ENCODE measurements at places on chromosomes 5 and 9.

DNA sequence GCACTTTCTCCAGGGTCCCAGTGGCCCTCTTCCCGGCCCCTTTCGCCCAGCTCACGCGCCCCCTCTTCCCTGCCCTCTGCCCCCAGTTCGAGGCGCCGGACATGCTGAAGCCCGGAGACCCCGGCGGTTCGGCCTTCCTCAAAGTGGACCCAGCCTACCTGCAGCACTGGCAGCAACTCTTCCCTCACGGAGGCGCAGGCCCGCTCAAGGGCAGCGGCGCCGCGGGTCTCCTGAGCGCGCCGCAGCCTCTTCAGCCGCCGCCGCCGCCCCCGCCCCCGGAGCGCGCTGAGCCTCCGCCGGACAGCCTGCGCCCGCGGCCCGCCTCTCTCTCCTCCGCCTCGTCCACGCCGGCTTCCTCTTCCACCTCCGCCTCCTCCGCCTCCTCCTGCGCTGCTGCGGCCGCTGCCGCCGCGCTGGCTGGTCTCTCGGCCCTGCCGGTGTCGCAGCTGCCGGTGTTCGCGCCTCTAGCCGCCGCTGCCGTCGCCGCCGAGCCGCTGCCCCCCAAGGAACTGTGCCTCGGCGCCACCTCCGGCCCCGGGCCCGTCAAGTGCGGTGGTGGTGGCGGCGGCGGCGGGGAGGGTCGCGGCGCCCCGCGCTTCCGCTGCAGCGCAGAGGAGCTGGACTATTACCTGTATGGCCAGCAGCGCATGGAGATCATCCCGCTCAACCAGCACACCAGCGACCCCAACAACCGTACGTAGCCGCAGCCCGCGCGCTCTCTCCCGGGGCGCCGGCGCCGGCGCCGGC, 1.0 kb downstream of the PRDM6 start:
- no peak for DNase-seq

DNA sequence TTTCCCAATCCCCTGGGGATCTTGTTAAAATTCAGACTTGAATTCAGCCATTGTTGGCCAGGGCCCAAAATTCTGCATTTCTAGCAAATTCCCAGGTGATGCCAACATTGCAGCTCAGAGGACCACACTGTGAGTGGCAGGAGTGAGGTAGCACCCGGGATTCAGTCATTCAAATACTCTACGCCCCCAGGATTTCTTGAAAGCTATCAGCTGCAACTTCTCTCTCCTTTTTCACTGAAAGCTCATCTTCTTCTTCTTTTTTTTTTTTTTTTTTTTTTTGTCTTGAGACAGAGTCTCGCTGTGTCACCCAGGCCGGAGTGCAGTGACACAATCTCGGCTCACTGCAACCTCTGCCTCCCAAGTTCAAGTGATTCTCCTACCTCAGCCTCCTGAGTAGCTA, 19.3 kb upstream of the ANKH start:
- no peak for DNase-seq

- DNase-seq: no peak
These were observed 11.1 kb downstream of the FCN2 start for GRCh38 chr9:134891713-134892112.

- no peak for DNase-seq
These were observed 272.8 kb downstream of the DENND1A start for GRCh38 chr9:123657099-123657498.

DNA sequence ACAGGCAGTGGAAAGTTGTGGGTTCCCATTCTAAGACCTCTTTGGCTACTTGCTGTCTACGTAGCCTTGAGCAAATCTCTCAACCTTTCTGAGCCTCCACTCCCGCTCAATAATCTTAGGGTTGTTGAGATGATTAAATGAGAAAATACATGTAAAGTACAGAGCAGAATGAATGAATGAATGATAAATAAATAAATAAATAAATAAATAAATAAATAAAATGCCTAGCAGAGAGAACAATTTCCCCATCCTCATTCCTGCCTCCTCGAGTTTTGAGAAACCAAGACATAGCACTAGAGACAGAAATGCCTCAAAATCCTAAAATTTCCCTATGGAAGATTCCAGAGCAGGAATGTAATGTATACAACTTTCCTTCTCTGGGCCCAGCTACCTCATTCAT, 128.3 kb upstream of the RAD23B start:
- DNase-seq: no peak

DNA sequence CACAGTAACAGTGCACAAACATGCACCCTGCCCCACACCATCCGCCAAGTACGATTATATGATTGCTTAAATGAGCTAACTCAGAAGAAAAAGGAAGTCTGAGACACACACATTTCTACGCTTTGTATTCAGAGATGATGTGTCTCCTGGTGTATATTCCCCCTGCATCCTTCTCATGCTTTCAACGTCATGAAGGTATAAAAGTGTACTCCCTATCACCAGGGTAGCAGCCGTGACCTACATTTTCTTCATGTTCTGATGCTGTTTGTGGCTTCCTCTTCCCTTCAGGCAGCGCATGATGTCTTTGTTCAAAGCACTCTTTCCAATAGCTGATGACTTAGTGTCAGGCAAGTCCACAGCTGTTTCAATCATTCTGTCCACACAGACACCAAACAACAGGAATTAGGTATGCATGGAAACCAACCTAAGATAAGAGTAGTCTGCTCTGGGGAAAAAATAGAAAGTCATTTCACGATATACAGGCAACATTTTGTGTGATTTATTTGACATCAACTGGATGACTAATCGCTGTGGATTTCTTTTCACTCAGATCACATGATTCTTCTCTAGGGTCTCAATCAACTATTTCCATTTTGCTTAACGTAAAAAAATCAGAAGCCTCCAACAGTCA, 269.4 kb upstream of the PTGER4 start:
- no peak for DNase-seq

GRCh38 chr9:120348951-120349429, 231.0 kb downstream of the CDK5RAP2 start:
- peak; percentile 24 for DNase-seq

GRCh38 chr9:76394960-76395252, 680 bp upstream of the RFK start:
- DNase-seq: no peak

DNA sequence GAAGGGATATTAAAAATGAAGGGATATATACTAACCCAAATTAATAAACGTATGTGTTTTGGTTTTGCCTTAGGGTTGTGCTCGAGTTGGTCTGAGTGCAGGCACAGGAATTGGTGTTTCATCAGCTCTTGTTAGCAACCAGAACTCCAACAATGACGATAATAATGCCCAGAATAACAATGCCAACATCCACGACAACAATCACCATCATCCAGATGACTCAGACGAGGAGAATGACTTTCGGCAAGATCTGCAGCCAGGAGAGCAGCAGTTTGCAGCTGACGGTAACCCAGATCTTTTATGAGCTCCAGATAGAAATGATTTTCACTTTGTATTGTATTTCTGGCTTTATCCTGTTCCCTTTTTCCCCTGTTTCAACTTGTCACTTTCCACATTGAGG, 33.2 kb downstream of the FBXO38 start:
- DNase-seq: peak; percentile 31

DNA sequence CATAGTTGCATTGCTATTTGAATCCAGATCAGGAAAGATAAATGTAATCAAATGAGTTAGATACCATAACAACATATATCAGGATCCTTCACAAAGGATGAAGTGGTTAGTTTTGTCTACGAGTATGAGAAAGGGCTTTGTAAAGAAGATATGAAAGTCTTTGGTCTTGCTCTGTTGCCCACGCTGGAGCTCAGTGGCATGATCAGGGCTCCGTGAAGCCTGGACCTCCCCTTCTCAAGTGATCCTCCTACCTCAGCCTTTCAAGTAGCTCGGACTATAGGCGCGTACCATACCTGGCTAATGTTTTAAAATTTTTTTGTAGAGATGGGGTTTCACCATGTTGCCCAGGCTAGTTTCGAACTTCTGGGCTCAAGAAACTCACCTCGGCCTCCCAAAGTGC, 1.8 kb downstream of the SMC5 start:
- DNase-seq: no peak

DNA sequence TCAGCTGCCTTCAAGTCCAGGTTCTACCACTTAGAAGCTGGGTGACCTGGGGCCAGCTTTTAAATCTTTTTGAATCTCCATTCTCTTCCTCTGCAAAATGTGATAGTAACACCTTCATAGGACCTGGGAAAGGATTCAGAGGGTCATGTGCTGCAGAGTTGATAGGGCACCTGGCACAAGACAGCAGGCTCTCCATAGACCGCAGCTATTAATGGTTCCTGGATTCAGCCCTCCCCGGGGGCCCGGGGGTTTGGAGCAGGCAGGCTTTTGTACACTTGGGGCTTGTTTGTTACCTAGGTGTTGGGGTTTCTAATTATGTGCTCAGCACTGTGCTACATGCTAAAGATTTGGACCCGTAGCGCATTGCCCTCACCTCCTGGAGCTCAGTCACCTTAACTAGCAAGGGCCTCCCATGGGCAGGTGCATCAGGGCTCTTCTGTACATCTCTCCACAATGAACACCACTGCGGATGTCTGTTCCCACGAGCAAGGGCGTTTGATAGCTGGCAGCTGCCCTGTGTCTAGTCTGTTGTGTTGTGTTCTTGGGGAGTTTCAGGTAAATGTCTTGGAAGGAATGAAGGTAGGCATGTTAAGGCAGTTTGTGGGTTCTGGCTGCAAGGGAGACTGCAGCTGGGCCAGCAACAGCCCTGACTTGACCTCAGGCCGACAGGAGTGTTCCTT, 12.1 kb downstream of the PRRC2B start:
- no peak for DNase-seq

GRCh38 chr9:34322899-34323591, 6.0 kb downstream of the KIF24 start:
- DNase-seq: no peak

DNA sequence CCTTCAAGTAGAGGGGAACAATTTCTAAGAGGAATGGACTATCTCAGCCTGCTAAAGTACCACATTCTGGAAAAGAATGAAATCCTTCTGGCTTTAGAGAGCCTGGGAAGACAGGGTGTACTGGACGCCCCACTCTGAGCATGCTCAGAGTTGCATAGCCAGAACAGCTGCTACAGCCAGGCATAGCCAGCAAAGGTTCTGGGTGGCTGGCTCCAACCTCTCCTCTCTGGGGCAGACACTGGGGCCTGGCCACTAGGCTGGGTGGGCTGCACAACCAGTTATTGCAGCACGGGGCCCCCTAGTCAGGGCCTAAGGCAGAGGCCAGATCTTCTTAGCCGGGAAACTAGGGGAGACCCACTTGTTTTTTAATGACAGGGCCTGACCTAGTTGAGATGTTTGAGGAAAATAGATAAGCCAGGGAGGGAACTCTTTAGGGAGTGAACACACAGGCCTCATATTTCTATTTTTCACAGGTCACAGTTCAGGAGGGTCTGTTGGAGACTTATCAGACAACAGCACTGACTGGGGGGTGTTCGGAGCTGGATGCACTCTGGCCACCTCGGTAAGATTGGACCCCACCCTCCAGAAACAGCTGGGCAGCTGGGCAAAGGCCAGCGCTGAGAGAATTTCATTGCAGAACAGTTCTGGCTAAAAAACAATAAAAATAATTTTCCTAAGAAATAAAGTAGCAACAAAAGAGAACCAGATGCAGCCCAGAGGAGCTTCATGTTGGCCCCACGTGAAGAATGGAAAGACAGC, 142.9 kb downstream of the LPAR1 start:
- no peak for DNase-seq

GRCh38 chr9:27866741-27867140, 293.5 kb upstream of the C9orf72 start:
- no peak for DNase-seq
